B cell (primary cell): ENCODE measurements at places on chromosomes 6 and 20. TPM values are rescaled to one million over a fixed set of nuclear protein-coding genes. Genes with fewer than 3 reads are reported as not detected.
A peak's percentile ranks its signal among the peaks of the same experiment; 100 is the strongest.

DNA sequence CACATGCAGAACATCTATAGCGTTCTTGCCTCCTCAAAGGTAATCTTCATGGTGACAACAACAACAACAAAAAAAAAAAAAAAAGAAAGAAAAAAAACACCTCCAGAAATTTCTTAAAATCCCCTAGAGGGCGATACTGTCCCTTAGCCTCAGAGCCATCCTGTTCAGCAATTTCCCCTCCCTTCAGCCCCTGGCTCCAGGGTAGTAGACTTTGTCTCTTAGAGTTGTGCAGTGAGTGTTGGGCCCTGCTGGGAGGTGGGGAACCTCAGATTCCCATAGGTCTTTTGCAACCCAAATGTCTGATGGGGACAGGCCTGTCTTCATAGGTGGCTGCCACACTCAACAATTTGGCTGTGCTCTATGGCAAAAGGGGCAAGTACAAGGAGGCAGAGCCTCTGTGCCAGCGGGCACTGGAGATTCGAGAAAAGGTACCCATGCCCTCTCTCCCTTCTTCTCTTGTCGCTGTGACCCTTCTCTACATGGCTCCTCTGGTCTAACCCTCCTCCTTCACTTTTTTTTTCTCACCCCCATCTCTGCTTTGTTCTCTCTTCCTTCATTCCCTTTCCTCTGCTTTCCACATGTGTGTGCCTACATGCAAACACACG, 6.0 kb upstream of the PTK7 start:
- peak; percentile 52 for DNase-seq

The MACROD2 gene
- 5.3 TPM in 2 replicates for total RNA-seq

The CD40 gene
- total RNA-seq: 206 and 210 TPM in 2 replicates

- no peak for DNase-seq
These were observed 83.3 kb upstream of the SIRPA start for GRCh38 chr20:1811621-1812498.

The F13A1 gene
- total RNA-seq: 2.0 and 2.2 TPM in 2 replicates

DNA sequence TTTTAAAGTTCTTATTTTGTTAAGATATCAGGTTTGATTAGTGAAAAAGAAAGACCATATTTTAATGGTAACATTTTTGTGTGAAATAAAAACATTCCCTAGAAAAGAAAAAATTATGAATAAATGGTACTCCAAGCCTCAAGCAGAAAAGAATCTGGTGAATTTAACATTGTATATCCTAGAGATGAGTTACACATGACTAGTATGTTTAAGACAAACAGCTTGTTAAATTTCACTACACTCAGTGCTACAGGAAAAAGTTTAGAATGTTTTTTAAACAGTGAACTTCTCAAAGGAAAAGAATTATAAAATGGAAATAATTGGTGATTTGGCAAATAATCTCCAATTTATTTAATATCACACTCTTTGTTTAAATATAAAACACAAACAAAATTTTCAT, 222.7 kb upstream of the MCHR2 start:
- DNase-seq: no peak

DNA sequence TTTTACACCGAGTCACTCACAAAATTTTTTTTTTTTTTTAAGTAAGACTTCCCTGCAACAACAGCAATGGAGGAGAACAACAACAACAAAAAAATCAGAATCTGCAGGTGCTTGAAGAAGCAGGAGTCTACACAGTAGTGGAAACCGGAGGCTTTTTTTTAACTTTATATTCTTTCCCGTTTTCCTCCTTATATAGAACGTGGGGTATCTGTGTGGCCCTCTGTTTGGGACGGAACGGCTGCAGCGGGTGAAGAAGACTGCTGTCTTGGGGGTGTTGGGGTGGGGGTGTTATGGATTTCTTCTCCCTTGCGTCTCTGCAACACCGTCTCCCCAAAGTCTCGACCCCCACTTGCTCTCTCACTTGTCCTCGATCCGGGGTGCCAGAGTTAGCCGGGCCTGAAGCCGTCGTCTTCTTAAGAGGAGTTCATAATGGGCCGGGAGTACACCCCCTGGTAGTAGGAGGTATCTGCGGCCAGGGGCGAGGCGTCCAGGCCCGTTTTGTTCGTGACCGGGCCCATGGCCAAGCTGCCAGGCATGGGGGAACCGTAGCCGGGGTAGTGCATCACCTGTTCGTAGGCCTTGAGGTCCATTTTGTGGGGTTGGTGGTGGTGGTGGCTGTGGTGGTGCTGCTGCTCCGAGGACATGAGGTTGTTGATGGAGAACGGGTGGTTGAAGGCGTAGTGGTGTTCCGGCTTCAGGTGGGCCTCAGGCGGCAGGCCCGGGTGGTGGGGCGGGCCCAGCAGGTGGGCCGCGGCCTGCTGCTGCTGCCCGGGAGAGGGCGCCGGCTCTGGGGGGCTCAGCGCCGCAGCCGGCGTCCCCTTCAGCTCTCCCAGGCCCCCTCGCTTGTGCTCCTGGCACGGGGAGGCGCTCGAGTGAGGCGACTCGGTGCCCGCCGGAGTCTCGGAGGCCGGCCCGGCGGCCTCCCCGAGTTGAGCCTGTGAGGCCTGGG, 2.7 kb downstream of the FOXA2 start:
- no peak for DNase-seq

- DNase-seq: no peak
These were observed 250.4 kb downstream of the GMPR start for GRCh38 chr6:16488813-16489212.

GRCh38 chr6:40343318-40343876, 243.8 kb downstream of the LRFN2 start:
- DNase-seq: no peak

- peak; percentile 37 for DNase-seq
These were observed 14.5 kb upstream of the WFDC12 start for GRCh38 chr20:45138561-45139300.

GRCh38 chr6:130913120-130913519, 85.9 kb downstream of the SMLR1 start:
- DNase-seq: peak; percentile 36

The PGC gene
- not detected in 2 replicates for total RNA-seq

DNA sequence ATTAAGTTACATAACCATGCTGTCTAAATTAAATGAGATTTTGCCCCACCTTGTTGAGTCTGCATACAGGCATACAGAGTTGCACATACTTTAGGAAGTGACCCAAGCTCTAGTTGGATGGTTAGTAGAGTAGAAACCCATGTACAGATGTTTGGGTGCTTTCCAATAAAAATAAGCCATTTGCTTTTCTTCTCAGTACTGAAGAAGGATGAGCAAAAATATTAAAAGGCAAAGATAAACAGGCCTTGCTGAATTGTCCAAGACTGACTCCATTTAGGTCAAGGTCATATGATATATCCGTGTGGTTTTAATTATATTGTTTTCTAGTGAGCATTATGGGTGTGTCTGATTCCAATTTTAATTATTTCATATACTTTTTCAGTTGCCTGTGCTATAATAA, 589.4 kb downstream of the RFPL4B start:
- DNase-seq: no peak

- no peak for DNase-seq
These were observed 608.4 kb upstream of the AGPAT4 start for GRCh38 chr6:161882196-161882765.

- no peak for DNase-seq
These were observed 8.7 kb upstream of the STXBP5 start for GRCh38 chr6:147195510-147195909.

DNA sequence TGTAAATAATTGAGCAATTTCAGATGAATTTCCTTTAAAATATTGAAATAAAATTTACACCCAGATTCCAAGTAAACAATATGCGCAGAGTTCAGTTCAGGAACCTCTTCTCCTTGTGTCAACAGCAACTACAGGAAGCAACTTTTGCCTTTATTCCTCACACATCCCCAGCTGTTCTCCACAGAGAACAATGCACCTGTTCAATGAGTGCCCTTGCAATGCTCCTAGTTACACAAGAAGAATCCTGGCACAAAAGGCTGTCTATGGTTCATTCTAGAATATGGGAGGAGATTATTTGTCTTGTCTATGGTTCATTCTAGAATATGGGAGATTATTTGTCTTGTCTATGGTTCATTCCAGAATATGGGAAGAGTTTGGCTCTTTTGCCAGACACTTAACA, 454.9 kb downstream of the BTBD3 start:
- DNase-seq: no peak

DNA sequence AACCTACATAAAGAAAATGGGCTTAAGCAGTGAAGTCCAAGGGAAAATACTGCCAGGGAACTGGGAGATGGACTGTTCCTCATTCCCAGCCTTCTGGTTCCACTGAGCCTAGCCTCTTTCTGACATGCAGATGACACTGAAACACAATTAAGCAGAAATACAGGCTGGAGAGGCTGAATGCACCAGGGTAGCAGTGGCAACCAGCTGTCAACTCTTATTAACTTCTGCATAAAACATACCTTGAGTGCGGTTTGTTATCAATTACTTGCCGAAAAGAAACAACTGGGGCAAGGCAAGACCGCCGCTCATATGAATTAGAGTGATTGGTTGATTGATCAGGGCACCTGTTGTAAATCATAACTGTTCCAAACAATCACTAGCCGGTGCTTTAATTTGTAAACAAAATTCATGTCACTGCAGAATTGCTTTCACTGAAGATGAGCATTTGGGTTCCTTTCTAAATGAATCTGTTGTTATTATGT, 16.3 kb downstream of the TFAP2B start:
- DNase-seq: no peak

The FGD2 gene
- total RNA-seq: 352 and 360 TPM in 2 replicates
